ENCODE measurements at places on chromosomes 7 and 10. TPM values are rescaled to one million over a fixed set of nuclear protein-coding genes. Genes with fewer than 3 reads are reported as not detected.

DNA sequence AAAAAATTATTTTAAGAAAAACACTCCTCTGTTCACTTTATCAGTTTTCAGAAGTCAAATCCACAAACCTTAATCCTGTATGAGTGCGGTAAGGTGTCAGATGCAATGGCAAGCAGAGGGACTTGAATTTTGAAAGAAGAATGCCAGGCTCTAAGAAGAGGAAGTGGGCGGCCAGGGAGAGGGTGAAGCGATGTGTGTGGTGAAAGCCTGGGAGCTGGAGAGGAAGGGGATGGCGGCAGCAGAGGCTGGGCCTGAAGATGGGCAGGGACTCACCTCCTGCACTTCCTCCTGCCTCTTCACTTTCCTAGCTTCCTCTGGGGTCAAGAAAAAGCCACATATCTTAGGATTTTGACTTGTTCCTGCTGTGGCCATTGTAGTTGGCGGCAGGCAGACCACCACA is 609.6 kb downstream of the PARD3 start:
- no peak for DNase-seq

DNA sequence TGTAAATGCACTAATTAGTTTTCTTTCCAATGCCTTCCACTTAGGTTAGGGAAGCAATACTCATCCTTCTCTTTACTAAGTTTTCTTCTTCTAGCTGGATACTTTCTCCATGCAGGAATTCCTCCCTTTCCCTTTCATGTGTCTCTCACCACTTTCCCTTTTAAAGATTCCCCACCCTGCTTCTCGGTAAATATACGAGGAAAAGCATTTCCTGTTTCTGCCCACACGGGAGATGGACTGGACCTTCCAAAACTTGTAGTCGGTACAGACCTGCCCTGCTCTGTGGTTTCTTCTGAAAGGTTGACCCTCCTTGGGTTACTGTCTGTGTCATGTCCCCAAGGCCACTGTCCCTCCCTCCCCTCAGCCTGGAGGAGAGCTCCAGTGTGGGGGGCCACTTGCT is 58.9 kb upstream of the LYZL2 start:
- no peak for DNase-seq

GRCh38 chr7:49878089-49878488 is 104.7 kb downstream of the VWC2 start:
- DNase-seq, result no peak

DNA sequence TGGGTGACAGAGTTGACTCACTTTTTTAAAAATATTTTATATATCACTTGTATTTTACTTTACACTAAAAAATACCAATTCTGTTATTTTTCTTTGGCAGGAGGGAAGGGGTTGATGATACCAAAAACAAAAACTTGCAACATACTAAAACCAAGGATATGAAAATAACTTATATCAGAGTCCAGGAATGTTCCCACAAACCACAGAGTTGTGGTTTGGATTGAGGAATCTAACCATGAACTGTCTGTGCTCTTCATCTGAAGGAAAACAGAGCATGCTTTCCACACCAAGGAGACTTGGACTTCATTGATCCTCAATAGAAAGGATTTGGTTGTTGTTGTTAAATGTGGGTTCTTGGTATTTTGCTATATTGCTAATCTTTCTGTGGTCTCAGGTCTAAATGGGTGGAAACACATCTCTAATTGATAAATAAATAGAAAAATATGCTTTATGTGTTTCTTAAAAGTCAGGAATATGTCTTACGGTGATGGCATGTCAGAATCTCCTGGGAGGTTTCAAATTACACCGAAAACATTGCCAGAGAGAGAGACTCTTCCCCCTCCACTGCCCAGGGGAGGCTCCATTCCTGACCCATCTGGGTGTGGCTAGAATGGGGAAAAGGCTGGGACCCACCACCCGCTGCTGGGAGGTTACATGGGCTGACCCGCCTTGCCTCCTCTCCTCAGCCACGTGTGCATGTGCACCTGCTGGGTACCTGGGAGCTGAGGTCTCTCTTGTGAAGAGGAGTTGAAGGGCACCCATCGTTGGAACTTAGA is 46.9 kb upstream of the STK17A start:
- peak; percentile 48 for DNase-seq

GRCh38 chr10:93656155-93656554 is 43.8 kb downstream of the PDE6C start:
- no peak for DNase-seq

DNA sequence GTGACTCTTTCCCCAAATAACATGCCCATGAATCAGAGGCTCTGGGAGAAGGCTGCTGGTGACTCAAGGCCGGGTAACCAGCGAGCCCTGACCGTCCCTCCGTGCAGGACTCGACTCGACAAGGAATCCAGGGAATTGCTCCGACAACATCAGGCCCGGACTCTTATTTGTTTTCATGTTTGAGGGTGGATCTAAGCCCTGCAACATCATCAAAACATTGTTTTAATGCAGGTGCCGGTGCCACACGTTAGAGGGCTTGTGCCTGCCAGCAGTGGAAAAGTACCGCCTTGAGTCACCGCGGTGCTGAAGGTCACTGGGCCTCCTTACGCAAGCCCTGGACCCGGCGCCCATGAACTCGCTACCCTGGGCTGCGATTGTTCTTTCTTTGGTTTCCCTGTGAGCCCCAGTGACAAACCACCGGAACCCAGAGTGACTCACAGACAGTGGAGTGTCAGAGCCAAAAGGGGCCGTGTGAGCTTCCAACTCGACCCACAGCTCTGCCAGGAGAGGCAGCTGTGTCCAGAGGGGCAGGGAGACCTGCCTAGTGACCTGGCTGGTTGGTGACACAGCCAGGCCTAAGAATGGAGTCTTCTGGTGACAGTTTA is 139.4 kb upstream of the SHH start:
- DNase-seq, result peak; percentile 98

- no peak for DNase-seq
These were observed 1.4 kb upstream of the THSD7A start for GRCh38 chr7:11833431-11833830.

DNA sequence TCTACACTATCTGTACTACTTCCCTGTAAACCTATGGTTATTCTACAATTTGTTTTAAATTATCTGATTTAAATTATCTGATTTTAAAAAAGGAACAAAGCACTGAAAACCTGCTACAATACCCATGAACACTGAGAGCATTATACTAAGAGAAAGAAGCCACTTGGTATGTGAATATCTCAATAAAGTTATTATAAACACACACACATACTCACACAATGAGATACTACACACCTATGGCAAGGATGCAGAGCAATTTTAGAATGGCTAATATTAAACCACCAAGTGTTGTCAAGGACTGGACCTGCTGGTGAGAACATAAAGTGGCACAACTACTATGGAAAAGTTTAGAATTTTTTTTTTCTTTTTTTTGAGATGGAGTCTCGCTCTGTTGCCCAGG is 82.7 kb downstream of the IGF2BP3 start:
- no peak for DNase-seq

Gene ADIRF
- 0.41 TPM for total RNA-seq

Gene MPP7
- 2.3 TPM for total RNA-seq

Measured in kidney epithelial cell (primary cell).